ENCODE measurements at places on chromosomes 2 and 18.
A peak's percentile ranks its signal among the peaks of the same experiment; 100 is the strongest.

DNA sequence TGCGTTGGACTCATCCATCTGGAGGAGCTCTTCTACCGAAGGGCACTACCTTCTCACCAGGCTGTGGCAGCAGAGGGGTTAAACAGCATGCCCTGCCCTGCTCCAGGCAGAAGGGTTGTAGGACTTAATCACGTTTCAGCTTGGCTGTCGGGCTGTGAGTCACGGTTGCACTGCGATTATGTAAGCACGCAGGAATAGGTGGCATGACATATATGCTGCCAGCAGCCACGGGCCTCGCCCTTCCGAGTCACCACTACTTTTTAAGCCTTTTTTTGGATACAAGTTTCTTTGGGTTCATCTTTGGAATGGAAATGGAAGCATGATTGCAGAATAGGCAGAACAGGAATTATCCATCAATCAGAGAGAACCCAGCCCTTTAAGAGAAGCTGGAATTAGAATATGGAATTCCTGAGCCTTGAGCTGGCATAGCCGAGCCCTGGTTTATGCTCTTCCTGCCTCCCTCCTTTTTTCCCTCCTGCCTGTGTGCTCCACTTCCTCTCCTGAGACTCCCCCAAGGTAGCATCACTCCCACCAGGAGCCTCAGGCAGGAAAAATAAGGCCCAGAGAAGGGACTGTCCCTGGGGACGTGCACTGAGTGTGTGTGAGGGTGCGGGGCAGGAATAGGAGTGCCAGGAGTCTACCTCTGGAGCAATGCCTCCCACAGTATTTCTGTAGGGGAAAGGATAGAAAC is 86.8 kb downstream of the SEMA4F start:
- DNase-seq, result peak; percentile 66

GRCh38 chr18:36530676-36531405 is 233.3 kb downstream of the FHOD3 start:
- DNase-seq, result no peak

DNA sequence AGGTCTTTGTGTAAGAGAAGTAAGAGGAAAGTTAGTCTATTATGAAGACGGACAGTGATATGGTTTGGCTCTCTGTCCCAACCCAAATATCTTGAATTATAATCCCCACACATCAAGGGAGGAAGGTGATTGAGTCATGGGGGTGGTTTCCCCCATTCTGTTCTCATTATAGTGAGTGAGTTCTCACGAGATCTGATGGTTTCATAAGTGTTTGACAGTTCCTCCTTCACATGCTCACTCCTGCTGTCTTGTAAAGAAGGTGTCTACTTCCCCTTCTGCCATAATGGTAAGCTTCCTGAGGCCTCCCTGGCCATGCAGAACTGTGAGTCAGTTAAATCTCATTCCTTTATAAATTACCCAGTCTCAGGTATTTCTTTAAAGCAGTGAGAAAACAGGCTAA is 67.6 kb downstream of the NEURL3 start:
- DNase-seq, result no peak

GRCh38 chr2:232540441-232541041 is 1.0 kb downstream of the CHRNG start:
- DNase-seq, result no peak

DNA sequence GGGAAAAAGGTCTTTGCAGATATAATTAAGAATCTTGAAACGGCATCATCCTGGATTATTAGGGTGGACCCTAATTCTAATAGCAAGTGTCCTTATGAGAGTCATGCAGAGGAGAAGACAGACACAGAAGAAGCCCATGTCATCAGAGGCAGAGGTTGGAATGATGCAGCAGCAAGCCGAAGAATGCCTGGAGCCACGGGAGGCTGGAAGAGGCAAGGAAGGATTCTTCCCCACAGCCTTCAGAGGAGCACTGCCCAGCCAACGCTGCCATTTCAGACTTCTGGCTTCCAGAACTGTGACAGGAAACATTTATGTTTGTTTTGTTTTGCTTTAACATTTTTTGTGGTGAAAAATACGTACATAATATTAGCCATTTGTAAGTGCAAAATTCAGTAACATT is 72.3 kb downstream of the MCFD2 start:
- no peak for DNase-seq

DNA sequence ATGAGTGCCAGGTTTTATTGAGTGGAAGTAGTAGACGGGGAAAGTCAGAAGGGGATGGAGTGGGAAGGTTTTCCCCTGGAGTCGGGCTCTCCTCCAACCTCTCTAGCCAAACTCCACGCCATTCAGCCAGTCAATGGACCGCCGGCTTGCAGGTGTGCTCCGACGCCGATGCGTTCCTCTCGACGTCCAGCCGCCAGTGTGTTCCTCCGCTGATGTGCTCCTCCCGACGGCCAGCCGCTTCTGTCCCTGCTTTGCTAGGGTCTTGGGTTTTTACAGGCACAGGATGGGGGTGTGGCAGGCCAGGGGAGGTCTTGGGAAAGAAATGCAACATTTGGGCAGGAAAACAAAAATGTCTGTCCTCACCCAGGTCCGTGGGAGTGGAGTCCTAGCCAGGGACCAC is 94.3 kb upstream of the TEX51 start:
- no peak for DNase-seq

DNA sequence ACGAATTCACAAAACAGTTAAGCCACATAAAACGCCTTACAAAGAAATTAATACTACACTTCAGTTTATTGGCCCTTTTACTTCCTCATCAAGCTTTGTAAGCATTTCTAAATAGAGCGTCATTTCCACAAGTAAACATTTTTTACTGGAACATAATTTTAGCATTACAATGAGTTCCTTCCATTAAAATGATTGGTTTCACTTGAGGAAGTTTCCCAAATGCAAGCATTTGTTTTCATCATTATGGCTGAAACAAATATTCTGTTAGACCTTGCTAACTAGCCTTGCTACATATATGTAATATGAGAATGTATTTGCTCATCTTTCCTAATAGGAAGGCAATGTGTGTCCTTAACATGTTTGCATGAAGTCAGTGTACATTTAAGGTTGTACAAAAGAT is 579.1 kb downstream of the IRS1 start:
- DNase-seq, result no peak

DNA sequence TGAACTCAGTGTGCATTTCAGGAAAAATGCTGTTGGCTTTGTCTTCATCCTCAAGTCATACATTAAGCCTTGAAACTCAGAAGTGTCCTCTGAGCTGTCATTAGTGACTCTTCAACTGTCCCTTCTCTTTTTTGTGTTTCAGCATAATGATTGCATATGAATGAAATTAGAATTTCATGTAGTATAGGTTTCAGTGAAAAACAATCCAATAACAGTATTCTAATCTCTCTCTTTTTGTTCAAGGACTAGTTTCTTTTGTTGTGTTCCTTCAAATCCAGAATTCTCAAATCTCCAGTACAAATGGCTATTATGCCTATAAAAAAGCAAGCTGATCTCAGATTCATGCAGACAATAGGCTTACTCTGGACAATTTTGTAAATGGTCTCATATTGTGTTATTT is 133.5 kb downstream of the QPCT start:
- DNase-seq, result no peak

DNA sequence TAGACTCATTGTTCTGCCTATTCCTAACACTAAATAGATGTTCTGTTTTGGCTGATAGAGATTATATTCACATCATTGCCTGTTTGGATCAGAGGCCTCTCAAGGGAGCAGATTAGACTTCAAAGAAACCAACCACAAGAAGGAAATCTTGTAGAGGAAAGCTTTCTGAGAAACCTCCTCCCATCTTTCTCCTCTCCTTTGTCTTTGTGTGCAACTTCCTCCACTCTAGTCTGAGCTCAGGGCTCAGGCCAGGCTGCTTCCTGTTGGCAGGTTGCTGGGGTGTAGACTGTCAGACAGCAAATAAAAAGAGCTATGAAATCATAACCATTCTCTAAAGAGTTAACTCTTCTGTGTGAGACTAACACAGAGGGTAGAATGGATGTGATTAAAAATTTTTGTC is 113.0 kb downstream of the TGFA start:
- DNase-seq, result no peak

GRCh38 chr18:32507093-32507492 is 36.4 kb upstream of the GAREM1 start:
- DNase-seq, result no peak

DNA sequence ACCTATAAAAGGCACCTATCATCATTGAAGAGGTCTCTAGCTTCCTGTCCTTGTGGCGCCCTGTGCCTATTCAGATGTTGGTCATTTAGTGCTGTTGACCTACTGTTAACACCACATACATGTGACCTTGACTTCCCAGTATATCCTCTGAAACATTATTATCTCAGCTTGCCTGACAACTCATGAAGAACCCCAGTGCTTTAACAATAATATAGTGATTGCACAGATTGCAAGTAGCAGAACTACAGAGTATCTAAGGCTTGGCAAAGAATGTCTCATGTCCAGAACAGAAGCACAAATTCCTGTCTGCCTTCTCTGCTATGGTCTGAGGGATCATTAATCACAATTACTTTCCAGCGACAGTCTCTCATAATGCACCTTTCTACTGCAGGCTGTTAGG is 165.3 kb downstream of the LCLAT1 start:
- peak; percentile 28 for DNase-seq

DNA sequence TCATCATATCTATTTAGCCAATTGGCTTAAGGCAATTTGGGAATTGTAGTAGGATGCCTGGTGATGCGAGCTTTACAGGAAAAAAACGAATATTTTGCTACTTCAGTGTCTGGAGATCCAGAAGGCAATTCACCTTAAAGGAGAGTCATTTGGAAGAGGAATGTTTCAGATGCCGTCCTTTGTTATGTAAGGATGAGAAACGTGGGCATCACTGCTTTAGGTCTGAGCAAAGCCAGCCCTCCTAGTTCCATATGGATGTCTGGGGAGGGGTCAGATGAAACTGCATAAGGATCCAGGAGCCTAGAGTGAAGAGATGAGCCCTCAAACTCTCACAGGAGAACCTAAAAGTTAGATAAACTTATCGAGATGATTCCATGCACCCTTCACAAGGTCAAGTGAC is 30.9 kb upstream of the DOCK10 start:
- no peak for DNase-seq

- no peak for DNase-seq
Measured at GRCh38 chr2:9712263-9712662, 81.5 kb upstream of the YWHAQ start.

- peak; percentile 58 for DNase-seq
Measured at GRCh38 chr2:12507295-12507694, 209.4 kb upstream of the TRIB2 start.

DNA sequence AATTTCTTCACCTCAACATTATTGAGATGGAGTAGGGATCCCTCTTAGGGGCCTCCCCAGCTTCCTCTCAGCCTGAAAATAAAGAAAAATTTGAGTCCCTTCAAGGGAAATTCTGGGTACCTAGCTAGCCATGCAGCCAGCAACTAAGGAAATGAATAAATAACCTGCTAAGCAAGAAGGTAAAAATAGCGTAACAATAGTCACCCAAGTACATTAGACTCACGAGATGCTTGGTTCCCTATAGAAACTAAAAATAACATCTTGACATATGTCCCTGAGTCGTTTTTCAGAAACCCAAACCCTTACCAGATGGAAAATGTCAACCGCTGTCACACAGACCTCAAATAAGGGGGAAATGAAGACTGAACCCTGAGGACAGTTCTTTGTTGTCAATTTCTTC is 51.9 kb downstream of the CACNB4 start:
- no peak for DNase-seq

DNA sequence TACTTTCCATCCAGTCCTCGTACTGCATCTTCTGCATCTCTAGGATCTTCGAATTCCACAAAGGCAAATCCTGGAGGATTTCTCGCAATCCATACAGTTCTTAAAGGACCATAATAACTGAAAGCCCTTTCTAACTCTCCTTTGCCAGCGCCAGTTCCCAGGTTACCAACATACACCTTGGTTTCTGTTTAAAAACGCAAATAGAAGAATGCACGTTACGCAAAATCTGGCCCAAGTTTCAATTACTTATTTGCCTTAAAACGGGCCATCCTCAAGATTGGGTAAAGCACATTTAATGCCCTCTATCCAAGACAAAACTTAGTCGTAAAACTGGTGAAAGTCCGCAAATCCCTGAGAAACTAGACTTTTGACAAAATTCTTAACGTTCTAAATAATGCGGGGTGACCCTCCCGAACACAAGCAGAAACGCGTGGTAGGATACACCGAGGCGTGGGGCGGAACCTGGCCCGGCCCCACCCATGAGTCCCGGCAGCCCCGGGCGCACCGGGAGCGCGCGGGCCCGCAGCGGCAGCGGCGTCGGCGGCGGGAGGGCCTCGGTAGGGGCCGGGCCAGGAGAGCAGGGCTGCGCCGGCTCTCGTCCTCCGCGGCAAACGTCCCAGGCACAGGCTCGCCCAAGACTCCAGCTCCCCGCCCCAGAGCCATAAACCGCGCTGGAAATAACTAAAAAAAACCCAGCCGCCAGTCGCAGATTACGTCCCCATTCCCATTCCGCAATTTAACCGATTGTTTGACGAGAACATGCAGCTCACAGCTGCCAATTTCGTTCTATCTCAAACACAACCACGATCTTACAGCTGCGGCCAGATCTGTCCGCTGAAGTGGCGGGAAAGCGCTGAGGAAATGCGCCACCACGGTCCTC is 910 bp downstream of the SRSF7 start:
- DNase-seq, result peak; percentile 42

- no peak for DNase-seq
Measured at GRCh38 chr2:102726128-102727087, 35.4 kb upstream of the TMEM182 start.
